ENCODE measurements at places on chromosomes 4 and X. TPM values are rescaled to one million over a fixed set of nuclear protein-coding genes. Genes with fewer than 3 reads are reported as not detected.

GRCh38 chrX:82842286-82842685, 665.8 kb upstream of the POU3F4 start:
- DNase-seq = no peak

GRCh38 chrX:107398115-107398514, 51.3 kb upstream of the FRMPD3 start:
- no peak for DNase-seq

USO1 gene
- polyA plus RNA-seq = 93.8 TPM

GRCh38 chr4:121877041-121877773, 6.9 kb upstream of the BBS7 start:
- DNase-seq = no peak

DNA sequence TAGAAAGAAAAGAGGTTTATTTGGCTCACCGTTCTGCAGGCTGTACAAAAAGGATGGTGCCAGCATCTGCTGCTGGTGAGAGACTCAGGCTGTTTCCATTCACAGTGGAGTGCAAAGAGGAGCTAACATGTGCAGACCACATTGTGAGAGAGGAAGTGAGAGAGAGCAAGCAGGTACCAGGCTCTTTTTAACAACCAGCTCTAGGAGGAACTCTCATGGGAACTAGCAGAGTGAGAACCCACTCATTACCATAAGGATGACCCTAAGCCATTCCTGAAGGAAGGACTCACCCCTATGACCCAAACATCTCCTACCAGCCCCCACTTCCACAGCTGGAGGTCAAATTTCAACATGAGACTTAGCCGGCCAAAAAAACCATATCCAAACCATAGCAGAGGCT, 158.6 kb upstream of the ADGRL3 start:
- DNase-seq = no peak

DNA sequence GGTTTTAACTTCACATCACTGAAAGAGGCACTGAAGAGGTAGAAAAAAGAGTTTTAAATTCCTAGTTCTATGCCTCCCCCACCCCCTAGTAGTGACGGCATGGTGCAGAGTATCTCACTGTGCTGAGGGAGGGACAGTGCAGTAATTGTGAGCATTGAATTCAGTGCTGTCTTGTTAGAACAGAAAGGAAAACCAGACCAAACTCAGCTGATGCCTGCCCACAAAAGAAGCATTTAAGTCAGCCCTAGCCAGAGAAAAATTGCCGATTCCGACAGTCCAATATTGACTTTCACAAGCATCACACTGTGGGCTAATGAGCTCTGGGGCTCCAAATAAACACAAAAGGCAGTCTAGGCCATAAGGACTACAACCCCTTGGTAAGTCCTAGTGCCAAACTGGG, 417.7 kb downstream of the AR start:
- DNase-seq = no peak

GRCh38 chrX:8755813-8756212, 23.9 kb upstream of the ANOS1 start:
- DNase-seq = no peak

GRCh38 chrX:30150196-30150895, 65.0 kb upstream of the MAGEB2 start:
- no peak for DNase-seq

DNA sequence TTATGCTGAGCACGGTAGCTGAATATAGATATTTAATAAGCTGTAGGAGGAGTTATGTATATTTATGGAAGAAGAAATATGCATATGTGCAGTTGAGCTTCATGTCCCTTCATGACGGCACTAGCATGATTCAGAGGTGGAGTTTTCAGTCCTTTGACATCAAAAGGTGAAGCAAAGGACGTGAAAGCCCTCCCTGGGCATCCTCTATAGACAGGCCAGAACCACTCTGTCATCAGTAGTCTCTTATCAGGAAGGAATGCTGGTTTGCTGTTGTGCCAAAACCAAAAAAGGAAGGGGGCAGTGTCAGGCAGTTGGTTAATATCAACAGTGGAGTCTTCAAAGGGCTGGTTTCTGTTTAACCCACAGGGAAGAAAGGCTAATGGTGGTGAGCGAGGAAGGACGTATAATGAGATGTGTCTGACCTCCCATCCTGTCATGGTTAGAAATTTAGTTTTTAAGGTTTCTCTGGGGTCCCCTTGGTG, 23.5 kb upstream of the IL2 start:
- DNase-seq = no peak

DNA sequence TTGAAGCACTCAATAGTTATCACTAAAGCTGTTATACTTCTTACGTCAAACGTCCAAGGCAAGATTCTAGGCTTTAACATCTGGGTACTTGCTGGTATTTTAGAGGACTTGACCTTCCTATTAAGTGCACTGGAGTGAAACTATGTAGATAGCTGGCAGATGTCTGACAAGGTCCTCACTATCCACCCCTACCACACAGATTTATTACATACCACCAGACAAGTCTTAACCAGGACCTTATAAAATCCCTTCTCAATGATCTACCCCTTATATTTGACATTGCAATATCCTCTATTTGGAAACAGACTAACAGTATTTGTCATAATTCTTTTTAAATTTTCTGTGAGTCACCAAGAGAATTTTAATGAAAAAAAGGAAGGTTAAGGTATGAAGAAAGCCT, 78.8 kb downstream of the PDGFC start:
- DNase-seq = no peak

DNA sequence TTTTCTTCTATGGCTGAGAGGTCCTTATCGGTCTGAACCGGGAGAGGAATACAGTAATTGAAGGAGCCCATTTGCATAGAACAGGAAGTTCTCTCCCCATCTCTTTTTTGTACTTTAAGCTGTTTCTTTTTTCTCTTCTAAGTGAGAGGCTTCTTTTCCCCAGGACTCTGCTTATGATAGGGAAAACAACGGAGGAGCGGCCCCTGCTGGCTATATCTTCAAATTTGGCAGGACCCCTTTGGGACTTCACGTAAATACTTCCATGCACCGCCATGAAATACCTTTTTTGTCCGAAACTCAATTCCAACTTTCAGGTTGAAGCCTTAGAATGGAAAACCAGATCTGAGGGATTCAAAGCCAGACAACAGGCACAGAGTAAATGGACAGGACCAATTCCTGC, 1153.0 kb upstream of the INTU start:
- no peak for DNase-seq

ZNF711 gene
- polyA plus RNA-seq = 90.9 TPM

DNA sequence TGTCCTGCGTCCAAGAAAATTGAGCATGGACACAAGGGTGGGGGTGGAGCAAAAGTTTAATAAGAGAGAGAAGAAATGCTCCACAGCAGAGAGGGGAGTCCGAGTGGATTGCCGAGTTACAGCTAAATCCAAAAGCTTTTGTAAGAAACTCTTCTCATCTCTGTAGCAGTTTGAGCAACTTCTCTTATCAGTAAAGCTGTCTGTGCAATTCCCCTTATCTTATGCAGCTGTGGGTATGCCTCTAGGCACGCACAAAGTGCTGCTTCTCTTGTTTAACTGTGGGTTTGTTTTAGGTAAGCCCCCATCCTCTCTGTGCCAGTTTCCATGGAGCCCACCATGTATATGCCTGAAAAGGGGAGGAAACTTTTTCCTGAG, 44.8 kb downstream of the HMGB2 start:
- no peak for DNase-seq

All from left renal pelvis (tissue), 4 donors.